ENCODE measurements at places on chromosomes 2 and 18. TPM values are rescaled to one million over a fixed set of nuclear protein-coding genes. Genes with fewer than 3 reads are reported as not detected.

RAPGEF4 gene
- 79.9 TPM for total RNA-seq

ATRAID gene
- 284 TPM for total RNA-seq

CFAP65 gene
- not detected for total RNA-seq

TEX44 gene
- not detected for total RNA-seq

STEAP3 gene
- total RNA-seq: 34.5 TPM

CD28 gene
- total RNA-seq: 4.0 TPM

E2F6 gene
- total RNA-seq: 1.9 TPM

DNA sequence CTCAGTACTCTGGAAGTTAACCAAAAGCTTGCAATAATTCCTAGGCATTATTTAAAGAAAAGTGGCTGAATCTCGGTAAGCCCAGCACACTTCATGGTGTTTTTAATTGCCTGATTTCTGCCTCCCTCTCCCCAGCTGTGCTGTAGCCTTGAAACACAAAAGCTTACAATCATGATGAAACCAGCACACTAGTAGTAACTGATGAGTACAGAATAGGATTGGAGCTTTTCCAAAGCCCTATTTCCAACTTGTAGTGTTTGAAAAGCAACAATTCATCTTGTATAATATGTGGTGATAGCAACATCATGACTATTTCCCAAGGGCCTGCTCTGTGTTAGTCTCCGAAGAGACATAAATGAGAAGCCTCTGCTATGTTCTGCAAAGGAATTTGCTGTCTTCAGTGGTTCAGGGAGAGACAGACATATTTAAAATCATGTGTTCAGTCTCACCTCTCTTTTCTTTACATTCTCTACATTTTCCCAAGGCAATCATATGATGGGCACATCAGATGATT is 1015.0 kb downstream of the BCL11A start:
- H3K4me3 ChIP-seq: no peak overlapping the region
- H3K4me1 ChIP-seq: no peaks in the 10 kb centered on the region
- no peaks in the 10 kb centered on the region for H3K27me3 ChIP-seq
- H3K27ac ChIP-seq: no peak overlapping the region

- H3K4me3 ChIP-seq: no peak overlapping the region
- H3K4me1 ChIP-seq: no peaks in the 10 kb centered on the region
- H3K36me3 ChIP-seq: no peaks in the 10 kb centered on the region
- no peak overlapping the region for H3K27ac ChIP-seq
- peak; percentile 76 for DNase-seq
These were observed 92.4 kb downstream of the DYSF start for GRCh38 chr2:71545572-71546274.

DNA sequence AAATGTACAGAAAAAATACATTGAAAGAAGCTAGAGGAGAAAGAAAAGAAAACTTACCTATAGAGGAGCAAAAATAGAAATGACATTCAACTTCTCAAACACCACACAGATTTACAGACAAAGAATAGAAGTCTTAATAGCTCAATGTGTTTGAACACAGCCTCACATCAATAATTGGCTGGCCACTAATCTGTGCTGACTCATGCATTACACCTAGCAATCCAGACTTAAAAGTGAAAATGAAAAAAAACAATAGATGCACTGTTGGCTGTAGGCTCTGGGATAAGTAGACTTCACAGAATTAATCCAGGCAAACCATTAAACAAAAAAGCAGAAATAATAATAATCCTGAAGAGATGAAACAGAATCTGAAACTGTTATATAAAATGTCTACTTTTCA is 961.3 kb upstream of the CELF4 start:
- no peak overlapping the region for H3K27ac ChIP-seq
- no peaks in the 10 kb centered on the region for H3K27me3 ChIP-seq
- no peak for DNase-seq
- H3K4me1 ChIP-seq: no peaks in the 10 kb centered on the region
- no peak overlapping the region for H3K4me3 ChIP-seq
- no peaks in the 10 kb centered on the region for H3K36me3 ChIP-seq

DNA sequence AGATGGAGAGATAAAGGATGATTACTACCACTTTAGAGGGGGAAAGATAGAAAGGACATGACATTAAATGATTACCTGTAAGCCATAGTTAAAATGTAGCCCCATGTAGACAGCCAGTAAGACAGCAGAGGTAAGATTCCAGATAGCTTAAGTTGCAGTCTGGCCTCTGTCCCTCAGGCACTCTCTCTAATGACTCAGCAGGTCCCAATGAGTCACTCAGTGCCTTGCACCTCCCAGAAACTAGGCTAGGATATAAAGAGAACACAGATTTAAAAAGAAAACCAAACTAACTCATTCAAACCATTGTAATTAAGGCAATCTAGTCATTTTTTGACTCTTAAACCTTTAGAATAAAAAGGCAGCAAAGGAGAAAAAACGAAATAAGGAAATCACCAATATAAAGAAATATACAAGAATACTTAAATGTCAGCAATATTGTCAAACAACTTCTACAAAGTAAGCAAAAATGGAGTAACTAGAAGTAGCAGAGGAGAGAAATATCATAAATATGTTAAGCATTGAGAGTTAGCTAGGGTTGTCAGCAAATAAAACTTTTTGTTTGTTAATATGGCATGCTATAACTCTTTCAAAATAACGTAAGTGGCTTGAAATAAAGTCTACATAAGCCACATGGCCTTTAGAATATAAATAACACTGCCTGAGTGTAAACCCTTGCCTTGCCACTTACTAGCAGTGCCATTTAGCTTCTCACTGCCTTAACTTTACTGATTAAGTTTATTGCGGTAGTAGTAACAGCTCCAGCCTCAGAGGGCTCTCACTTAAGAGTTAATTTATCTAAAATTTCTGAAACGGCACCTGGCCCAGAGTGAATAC is 48.5 kb downstream of the SOCS6 start:
- peak; percentile 19 for DNase-seq
- peaks cover 3% of the 10 kb centered on the region for H3K36me3 ChIP-seq
- no peak overlapping the region for H3K4me3 ChIP-seq
- no peaks in the 10 kb centered on the region for H3K27me3 ChIP-seq

DNA sequence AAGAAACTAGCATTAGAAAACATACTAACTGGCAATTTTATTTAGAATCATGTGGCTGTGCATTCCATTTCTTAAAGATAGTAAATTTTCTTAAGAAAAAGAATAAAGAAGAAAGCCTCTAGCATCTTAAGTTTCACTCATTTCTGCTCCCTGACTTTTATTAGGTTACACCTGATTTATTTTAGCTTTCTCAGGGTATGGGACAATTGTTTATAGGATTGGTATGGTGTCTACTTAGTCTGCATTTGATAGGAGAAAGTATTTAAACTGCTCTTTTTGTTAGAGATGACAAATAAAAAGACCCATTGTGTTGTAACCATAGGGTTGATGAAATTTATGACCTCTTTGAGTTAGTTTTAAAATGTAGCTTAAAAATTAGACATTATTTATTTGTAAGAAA is 115.2 kb downstream of the PTPRM start:
- no peaks in the 10 kb centered on the region for H3K27me3 ChIP-seq
- DNase-seq: no peak
- H3K4me3 ChIP-seq: no peak overlapping the region
- no peak overlapping the region for H3K27ac ChIP-seq

DNA sequence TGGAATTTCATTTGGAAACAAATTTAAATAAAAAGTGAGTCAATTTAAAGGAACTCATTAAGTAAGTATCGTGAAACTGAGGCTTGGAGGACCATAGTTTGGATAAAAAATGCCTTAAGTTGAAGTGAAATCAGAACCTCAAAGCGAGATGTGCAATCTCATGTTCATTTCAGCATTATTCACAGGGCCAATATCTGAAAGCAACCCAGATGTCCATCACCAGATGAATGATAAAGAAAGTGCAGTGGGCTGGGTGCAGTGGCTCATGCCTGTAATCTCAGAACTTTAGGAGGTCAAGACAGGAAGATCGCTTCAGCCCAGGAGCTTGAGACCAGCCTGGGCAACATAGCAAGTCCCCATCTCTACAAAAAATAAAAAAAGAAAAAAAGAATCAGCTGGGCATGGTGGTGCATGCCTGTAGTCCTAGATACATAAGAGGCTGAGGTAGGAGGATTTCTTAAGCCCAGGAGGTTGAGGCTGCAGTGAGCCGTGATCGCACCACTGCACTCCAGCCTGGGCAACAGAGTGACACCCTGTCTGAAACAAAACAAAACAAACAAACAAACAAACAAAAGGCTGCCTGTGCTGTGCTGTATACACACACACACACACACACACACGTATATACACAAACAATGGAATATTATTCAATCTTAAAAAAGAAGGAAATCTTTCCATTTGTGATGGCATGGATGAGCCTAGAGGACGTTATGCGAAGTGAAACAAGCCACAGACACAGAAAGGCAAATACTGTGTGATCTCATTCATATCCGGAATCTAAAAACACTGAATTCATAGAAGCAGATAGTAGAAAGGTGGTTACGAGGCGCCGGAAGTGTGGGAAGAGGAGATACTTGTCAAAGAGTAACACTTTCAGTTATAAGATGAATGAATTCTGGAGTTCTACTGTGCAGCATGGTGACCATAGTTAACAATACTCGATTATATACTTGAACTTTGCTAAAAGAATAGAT is 14.5 kb downstream of the SH3RF3 start:
- H3K36me3 ChIP-seq: no peaks in the 10 kb centered on the region
- H3K4me1 ChIP-seq: no peaks in the 10 kb centered on the region
- no peak for DNase-seq
- H3K27me3 ChIP-seq: no peaks in the 10 kb centered on the region
- no peak overlapping the region for H3K4me3 ChIP-seq

DNA sequence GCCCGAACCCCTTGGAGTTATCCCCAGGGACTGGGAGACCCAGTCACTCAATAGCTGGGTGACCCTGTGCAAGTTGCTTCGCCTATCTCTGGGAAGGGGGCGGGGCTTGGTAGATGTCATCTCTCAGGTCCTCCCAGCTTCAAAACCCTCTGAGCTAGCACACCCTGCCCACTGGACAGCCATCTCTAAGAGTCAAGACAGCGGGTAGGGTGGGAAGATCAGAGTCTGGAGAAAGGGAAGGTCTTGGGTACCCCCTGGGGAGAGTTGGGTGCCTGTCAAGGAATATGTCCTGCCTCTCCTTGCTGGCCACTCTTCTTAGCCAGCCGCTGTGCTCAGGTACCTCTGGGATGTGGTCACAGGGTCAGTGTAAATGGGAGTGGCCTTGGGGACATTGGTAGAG is 8.0 kb downstream of the GLI2 start:
- no peak overlapping the region for H3K27ac ChIP-seq
- H3K27me3 ChIP-seq: no peaks in the 10 kb centered on the region
- peaks cover 5% of the 10 kb centered on the region for H3K4me1 ChIP-seq
- peak; percentile 28 for DNase-seq
- no peaks in the 10 kb centered on the region for H3K36me3 ChIP-seq

DNA sequence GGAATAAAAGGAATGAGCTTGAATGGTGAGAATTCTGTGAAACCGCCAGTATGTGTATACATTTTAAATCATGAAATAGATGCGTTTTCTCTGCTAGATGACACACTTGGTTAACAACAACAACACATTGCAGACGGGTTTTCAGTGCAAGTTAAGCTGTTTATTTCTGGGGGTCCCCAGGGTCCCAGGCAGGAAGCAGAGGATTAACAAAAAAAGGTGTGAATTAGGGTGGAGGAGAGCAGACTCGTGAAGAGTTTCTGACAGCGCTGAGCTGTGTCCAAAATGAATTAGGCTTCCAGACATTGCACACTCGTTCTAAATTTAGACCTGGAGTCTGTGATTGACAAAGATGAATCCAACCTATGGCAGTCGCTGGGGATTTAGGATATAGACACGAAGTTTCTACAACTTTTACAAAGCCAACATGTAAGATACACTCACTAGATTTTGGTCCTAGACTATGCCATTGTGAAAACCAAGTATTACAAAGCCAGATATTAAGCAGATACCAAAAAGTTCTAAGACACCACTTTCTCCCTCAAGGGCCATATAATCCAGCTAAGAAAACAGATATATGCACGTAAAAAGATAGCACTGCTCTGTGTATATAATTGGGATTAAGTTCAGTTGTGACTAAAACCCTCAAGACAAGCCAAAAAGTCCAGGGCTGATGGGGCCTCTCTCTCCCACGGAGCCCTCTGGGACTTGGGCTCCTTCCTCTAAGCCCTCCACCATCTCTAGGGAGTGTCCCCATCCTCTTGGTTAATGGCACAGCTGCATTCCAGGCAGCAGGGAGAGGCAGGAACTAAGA is 120.2 kb downstream of the ACAA2 start:
- DNase-seq: no peak
- no peak overlapping the region for H3K4me3 ChIP-seq
- H3K36me3 ChIP-seq: no peaks in the 10 kb centered on the region
- no peak overlapping the region for H3K27ac ChIP-seq
- H3K4me1 ChIP-seq: no peaks in the 10 kb centered on the region
- no peaks in the 10 kb centered on the region for H3K27me3 ChIP-seq

- no peaks in the 10 kb centered on the region for H3K4me1 ChIP-seq
- H3K4me3 ChIP-seq: no peak overlapping the region
- no peaks in the 10 kb centered on the region for H3K27me3 ChIP-seq
- no peak for DNase-seq
- H3K27ac ChIP-seq: peak overlapping the region; percentile 16
These were observed 62.1 kb downstream of the LBH start for GRCh38 chr2:30293303-30293921.

- no peak overlapping the region for H3K4me3 ChIP-seq
- no peak for DNase-seq
- no peaks in the 10 kb centered on the region for H3K27me3 ChIP-seq
- no peak overlapping the region for H3K27ac ChIP-seq
- H3K36me3 ChIP-seq: no peaks in the 10 kb centered on the region
These were observed 218.3 kb upstream of the SMAD7 start for GRCh38 chr18:49169037-49169521.

DNA sequence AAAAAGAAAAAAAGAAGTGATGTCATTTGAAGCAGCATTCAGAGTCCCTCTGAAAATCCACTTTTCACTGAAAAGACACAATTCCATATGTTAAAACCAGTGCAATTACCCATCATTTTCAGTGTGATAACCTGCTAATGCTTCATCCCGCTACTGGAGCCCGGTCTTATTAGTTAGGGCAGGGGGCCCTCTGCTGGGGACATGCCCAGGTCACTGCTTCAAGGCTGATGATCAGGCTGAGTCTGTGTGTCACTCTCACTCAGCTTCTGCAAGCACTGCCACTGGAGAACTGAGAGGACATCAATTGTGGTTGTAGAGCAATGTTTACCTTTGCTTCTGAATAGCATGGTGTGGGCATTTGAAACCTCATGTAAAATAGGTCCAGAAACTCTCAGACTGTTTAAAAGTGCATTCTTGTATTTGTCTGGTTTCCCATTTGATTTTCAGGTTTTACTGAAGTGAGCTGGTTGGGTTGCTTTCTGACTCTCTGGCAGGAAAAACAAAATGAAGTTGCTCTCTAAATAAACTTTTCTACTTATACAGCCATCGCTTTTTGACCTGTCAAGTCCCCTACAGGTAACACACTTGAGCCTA is 49.2 kb upstream of the NXPH2 start:
- DNase-seq: no peak
- H3K27ac ChIP-seq: no peak overlapping the region
- H3K27me3 ChIP-seq: no peaks in the 10 kb centered on the region

DNA sequence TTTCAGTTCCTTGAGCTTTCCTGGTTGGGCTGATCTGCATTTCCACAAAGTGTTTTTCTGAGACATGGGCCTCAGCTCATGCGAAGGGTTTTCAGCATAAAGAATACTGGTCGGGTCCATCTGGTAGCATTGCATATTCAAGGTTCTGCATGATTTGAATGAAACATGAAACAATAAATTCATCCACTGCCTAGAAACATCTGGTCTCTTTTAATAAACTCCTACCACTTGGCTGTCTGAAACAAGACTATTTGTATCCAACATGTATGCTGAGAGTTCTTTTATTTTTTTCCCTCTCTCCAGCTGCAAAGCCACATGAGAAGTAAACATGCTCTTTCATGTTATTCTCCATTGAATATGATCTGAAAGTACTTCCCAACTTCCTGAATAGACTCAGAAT is 314.9 kb upstream of the SOX11 start:
- DNase-seq: no peak
- no peak overlapping the region for H3K27ac ChIP-seq
- H3K4me1 ChIP-seq: no peaks in the 10 kb centered on the region
- no peaks in the 10 kb centered on the region for H3K36me3 ChIP-seq
- H3K4me3 ChIP-seq: no peak overlapping the region

Data from ascending aorta (tissue), 2 donors.